ENCODE measurements at places on chromosomes 16 and 17.

- no peak for DNase-seq
Measured at GRCh38 chr17:9830711-9831110, 5.0 kb downstream of the GLP2R start.

DNA sequence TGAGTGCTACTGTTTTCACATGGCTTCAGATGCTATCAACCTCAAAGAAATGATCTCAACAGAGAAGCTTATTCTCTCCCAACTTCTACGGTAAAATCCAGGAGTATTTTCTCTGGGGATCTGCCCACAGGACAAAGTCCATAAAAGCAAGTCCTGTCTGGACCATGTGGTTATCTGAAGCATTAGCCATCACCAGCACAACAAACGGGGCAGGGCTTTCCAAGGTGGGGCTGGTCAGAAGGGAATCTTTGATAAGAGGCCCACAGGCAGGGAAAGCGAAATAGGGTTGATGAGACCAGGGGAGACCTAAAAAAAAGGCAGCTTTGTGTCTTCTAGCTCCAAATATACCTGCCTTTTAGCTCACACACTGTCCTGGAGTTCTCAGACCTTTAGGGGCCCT is 38.7 kb upstream of the CACNG3 start:
- no peak for DNase-seq

GRCh38 chr16:19484096-19484495 is 37.8 kb downstream of the GDE1 start:
- no peak for DNase-seq

- DNase-seq: no peak
Measured at GRCh38 chr17:3927628-3928340, 11.5 kb upstream of the P2RX1 start.

DNA sequence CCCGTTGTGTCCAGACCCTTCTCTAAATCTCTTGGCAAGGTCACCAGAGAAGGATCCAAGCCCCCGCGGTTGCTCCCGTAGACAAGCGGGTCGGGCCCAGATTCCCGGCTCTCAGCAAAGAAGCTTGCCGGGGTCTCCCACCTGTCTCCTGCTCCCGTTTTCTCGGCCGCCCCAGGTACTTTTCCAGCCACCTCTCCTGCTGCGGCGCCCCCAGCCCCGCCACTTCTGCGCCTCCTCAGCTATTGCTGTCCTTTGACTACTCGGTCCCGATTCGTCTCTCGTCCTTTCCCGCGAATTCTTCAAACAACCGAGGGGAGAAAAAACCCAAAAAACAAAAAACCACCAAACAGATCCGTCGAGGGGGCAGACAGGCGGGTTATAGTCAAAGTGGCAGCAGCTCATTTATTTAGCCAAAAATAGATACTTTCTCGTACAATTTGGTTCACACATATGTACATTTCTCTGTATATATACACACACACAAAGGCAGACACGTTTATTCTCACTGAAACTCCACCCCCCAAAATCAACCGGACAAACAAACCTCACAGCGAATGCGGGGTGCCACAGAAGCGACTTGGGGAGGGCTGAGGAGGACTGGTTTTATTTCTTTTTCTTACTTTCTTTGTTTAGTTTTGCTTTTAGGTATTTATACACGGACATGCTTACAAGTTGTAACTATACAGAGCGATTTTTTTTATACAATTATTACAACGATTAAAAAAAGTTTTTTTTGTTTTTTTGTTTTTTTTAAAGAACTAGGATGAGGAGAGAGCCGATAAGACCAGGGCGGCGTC is 3.5 kb downstream of the IRX3 start:
- DNase-seq: no peak

DNA sequence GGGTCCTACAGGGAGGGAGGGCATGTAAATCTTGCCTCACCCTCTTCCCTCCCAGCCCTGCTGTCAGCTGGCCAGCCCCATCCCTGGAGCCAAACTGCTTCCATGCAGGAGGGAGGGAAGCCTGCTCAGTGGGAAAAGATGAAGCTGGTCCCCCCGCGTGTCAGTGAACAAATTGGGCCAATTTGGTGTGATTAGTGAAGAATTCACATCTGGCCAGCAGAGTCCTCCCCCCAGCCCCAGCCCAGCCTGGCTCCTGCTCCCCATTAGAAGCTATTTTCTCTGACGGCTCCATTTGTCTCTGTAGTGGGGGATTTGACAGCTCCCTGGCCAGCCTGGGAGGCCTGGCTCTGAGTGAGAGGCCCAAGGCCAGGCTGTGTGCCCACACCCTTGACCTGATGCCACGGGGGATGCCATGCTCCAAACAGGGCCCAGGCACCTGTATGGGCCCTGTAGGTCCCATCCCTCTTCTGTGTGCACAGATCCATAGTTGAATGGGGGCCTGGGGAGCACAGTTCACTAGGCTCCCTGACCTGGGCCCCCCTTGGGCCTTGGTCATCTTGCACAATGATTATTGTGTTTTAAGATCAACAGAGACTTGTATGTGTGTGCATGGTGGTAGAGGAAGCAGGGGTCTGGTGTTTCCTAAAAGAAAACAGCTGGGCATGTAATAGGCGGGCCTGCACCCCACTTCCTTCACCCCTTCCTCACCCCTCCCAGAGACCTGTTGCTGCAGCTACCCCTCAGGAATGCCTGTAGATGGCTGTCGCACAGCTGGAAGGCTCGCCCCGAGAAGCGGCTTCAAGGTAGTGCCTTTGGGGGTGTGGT is 50.7 kb upstream of the TAC4 start:
- no peak for DNase-seq

DNA sequence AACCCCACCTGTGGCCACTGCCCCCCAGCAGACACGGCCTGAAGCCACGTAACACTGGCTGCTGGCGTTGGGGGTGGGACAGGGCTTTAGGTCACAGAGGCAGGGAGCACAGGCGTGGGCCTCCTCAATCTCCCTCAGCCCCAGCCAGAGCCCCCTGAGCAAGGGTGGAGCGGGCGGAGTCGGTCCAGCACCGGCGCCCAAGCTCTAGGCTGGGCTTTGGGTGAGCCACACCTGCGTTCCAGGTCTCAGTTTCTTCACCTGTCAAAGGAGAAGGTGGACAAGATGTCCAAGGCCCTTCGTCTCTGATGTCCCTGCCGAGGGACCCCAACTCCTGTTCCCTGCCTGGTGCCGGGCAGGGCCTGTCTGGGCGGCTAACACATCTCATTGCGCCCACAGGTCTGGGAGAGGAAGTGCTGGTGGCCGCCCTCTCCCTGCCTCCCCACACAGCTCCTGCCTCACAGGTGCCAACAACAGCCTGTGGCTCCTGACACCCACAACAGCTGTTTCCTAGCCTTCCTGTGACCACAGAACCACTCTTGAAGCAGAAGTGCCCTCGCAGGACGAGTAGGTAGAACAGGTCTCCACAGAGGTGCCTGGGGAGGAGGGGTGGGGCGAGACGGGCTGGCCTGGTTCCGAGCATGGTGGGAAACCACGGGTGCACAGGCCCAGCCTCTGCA is 12.0 kb downstream of the FAM83G start:
- no peak for DNase-seq

DNA sequence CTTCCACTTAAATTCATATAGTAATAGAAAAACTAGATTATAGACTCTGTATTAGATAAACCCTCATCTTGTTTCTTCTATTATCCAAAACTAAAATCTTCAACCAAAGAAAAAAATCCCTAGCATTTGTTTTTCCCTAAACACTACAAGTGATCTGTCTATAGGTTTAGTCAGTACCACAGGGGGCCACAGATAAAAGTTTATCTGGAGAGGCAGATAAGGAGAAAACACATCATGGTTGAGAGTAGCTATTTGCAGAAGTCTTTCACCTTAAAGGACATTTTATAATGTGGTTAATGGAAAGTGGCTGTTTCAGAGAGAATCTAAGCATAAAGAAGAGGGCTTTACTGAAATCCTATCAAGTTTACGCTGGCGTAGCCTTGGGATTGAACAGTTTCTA is 160.1 kb downstream of the CDK5R1 start:
- no peak for DNase-seq

GRCh38 chr17:56290802-56291118 is 137.5 kb downstream of the ANKFN1 start:
- DNase-seq: no peak

GRCh38 chr17:57327176-57327970 is 71.0 kb downstream of the MSI2 start:
- no peak for DNase-seq

- DNase-seq: no peak
Measured at GRCh38 chr17:76757256-76757655, 19.3 kb downstream of the MFSD11 start.

DNA sequence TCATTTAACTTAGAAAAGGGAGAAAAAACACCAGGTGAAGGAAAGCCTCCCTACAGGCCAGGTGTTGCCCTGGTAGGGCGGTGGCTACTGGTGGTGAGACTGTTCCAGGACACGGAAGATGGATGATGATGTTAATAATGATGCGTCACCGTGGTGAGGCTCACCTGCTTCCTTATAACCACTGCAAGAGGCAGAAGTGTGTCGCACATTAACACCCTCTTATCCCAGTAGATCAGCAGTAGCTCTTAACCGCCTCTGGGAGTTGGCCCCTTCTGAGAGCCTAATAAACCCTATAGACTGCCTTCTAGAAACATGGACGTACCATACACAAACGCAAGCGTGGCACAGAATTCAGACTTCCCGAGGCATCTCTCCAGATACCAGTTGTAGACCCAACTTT is 7.8 kb downstream of the BFAR start:
- DNase-seq: no peak

- no peak for DNase-seq
Measured at GRCh38 chr17:48270899-48271298, 159.1 kb downstream of the SKAP1 start.

DNA sequence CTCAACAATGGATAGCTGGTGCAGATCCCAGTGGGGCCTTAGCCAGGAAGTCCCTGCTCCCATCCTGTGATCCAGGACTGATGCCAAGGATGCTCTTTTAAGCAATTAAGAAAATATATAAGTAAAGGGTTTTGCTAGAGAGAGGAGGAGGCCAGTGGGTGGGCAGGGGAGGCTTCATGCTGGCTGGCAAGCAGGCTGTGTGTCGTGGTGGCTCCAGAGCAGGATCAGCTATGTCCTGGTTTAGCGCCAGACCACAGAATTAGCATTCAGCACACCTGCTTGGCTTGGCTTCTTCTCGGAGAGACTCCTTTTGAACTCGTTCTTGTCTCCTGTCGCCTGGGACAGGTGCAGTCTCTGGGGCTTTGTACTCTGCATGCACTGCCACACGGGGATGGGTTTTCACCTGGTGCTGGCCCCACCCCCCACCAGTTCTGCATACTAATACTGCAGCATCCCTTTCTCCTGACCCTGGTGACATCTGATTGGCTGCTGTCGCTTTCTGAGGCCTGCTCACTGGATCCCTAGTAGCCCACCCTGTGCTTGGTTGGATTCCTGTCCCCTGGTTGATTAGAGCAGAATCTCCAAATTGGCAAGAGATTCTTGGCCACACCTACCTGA is 66.1 kb downstream of the PLD6 start:
- DNase-seq: no peak

DNA sequence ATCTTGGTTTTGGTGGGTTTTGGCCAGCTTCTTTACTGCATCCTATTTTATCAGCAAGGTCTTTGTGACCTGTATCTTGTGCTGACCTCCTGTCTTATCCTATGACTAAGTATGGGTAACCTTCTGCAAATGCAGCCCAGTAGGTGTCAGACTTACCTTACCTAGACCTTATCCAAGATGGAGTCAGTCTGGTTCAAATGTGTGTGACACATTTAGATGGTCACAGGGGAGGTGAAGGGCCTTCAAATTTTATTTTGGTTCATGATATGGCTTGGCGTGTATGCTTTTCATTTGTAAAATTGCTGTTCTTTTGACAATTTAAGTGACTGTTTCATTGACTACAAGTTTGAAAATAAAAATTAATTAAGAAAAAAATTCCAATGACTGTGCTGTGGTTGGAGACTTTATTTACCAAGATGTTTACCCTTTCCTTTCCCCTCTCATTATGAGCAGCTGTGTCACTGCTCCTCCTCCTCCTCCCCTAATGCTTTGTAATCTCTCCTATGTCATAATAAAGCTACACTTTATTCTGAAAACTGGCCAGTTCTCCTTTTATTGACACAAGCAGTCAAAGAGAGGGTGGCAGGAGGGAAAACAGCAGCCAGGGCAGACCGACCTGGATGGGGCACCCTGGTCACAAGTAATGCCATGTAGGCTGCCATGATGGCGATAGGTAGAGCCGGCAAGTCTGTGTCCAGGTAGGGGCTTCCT is 49.4 kb downstream of the TNFRSF13B start:
- no peak for DNase-seq

- no peak for DNase-seq
Measured at GRCh38 chr17:41910701-41911391, 7.9 kb downstream of the ACLY start.

DNA sequence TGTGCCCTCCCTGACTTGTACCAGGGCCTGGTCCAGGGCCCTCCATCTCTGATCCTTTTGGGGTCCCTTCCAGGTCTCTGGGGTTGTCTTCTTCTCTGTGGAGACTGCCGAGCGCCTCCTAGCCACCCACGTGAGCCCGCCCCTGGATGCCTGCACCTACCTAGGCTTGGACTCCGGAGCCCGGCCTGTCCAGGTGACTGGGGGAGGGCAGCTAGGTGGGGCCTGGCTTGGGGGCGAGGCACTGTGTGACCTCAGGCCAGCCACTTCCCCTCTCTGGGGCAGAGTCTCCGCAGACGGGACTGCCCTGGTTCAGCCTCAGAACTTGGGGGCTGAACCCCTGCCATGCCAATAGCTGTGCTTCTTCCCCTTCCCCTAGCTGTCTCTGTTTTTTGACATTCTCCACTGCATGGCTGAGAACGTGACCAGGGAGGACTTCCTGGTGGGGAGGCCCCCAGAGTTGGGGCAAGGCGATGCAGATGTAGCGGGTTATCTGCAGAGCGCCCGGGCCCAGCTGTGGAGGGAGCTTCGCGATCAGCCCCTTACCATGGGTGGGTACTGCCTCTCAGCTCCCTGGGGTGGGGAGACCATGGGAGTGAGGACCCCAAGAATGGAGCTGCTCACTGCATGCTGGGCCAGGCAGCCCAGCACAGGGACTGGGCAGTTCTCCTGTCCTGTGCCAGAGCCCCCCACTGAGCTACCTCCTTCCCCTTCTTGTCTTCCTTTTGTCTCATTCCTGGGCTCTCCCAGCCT is 14.6 kb downstream of the FCSK start:
- no peak for DNase-seq

DNA sequence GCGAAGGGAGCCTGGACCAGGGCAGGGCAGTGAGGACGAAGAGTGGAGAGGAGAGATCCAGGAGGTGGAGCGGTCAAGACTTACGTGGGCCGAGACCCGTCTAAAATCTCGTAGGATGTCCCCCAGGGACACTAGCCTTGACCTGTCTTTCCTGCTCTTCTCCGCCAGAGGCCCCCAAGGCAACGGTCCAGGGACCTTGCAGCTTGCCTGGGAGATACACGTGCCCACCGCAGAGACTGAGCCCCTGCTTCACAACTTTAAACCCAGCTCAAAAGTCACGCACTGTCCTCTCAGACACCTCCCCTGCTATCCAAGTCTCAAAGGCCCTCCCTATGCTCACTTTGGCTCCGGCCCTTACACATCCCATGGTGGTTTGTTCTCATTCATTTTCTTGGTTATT is 9.4 kb downstream of the TIGD7 start:
- DNase-seq: no peak

DNA sequence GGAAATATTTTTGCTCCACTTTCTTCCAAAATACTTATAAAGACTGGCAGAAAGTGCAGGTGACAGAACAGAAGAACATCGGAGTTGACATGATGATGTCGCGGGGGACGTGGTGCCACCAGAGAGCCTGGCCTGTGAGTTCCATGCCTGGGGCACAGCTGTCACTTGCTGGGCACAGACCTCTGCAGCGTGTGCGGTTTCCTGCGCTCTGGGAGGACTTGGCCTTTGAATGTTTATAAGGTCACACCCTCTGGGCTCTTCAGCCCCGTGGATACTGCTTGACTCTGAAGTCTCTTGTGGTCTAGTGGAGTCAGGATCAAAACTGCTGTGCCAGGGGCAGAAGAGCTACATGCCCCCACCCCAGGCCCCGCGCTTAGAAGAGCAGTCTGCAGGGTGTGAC is 357.9 kb downstream of the SLC39A11 start:
- DNase-seq: no peak

GRCh38 chr17:41870627-41871026 is 5.4 kb upstream of the KLHL11 start:
- DNase-seq: no peak
